ENCODE measurements at places on chromosomes 5 and 9.

DNA sequence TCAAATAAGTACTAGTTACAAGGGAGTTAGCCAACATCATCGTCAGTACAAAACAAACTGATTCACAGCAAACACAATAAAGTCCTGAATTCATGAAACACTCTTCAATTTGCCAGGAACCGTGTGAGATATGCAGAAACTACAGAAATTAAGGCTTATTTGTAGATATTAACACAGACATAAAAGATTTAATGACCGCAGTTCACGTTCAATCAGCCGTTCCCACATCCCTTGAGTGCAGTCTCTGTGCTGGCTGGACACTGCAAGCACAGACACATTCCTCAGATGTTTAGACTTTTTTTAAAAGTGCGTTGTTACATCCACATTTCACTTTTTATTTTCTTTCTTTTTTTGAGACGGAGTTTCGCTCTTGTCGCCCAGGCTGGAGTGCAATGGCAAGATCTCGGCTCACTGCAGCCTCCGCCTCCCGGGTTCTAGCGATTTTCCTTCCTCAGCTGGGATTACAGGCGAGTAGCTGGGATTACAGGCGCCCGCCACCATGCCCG lies 566 bp upstream of the CEP78 start:
- DNase-seq = no peak

- DNase-seq = peak; percentile 64
Observed at GRCh38 chr5:55052383-55052931, 28.4 kb downstream of the GZMK start.

DNA sequence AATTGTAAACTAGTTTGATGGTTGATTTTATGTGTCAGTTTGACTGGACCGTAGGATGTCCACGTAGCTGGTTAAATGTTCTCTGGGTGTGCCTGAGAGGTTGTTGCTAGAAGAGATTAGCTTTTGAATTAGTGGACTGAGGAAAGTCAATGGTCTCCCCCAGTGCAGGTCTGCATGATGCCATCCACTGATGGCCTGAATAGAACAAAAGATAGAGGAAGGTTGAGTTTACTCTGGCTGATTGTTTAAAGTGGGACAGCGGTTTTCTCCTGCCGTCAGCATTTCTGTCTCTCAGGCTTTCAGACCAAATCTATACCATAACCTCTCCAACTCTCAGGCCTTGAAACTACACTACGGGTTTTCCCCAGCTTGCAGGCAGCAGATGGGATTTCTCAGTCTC lies 899.2 kb upstream of the WWC1 start:
- no peak for DNase-seq

DNA sequence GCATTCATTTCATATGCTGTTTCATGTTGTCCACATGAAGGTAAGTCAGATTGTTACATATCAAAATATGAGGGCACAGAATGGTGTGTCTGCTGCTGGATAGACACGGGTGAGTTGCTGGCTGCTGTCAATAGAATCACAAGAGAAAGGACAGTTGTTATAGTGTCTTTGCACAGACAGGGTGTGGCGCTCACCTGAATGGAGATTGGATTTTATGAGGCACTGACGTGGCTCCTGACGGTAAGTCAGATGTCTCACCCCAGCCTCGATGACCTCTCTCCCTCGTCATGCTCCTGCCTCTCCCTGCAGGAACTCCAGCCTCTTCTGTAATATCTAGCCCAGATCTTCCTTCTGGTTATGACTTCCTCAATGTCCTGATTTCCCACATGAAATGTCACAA lies 75.4 kb upstream of the SELENOP start:
- peak; percentile 82 for DNase-seq

GRCh38 chr9:109403116-109403515 lies 82.3 kb upstream of the EPB41L4B start:
- no peak for DNase-seq

DNA sequence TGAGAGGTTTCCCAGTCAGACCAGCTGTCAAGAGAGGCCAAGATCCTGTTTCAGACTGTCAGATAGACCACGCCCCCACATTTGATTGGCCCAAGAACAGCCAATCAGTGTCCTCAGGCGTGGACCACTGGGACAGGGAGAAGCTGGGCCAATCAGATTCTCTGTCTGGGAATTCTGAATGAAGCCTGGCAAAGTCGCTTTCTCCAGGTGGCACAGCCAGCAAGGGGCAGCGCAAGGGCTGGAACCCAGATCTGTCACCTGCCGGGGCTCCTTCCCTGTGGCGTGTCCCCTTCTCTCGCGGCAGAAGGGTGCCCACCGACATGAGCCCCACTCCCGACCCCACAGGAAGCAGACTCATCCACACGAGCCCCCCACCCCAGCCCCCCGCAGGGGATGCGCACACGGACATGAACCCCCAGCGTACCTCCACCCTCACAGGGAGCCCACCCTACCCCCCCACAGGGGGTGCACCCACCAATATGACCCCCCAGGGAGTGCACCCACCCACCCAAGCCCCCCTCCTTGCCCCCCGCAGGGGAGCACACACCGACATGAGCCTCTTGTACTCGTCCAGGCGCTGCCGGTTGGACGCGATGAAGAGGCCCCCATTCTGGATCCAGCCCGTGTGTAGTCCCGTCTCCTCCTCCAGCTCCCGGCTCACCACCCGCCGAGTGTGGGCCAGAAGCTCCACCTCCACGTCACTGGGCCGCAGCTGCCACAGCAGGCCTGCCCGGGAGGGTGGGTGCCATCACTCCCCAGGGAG lies 6.1 kb downstream of the SARDH start:
- DNase-seq = no peak

DNA sequence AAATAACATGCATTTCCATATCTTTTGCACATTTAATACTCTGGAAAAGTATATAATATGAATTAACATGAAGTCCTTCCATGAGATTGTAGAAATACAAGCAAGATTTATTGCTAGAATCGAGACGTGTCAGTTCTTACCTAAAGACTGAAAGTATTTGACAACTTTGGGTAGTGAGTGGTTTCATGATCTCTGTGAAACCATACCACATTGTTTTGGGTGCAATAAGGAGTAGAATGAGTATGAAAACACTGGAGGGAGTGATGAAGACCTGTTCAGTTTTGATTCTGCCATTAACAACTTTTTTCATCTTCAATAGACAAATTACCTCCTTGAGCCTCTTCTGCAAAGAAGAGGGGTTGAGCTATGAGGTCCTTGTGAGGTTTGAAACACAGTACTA lies 133.7 kb downstream of the NUDT12 start:
- DNase-seq = no peak

DNA sequence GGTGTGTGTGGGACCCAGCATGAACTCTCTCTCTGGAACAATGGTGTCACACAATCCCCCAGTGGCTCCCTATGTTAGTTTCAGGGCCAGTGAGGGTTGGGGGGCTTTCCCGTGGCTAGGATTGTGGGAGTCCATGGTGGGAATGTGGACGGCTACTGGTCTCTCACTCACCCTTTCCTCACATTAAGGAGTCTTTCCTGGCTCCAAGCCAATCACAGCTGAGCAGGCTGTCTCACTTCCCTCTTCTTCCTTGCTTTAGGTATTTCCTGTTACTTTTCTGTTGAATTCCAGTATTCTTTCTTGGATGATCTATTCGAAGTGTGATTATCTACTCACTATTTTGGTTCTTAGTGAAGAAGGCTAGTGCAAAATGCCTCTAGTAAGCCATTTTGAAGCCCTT lies 324.4 kb upstream of the MPDZ start:
- no peak for DNase-seq

DNA sequence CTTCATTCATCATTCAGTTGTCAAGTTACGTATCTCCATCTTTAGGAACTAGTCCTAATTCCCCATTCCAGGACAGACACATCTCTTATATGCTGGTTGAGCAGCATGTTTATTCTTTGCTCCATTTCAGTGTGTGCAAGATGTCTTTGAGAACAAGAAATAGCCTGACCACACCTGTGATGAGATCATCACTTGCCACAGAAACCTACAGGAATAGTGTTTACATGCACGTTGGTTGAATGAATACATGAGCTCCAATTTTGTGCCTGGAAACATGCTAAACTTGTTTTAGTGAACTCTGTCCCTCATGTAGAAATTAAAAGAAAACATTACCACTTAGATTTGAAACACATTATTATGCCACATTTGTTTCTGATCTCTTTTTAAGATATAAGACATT lies 489.1 kb downstream of the CDH18 start:
- DNase-seq = peak; percentile 58

DNA sequence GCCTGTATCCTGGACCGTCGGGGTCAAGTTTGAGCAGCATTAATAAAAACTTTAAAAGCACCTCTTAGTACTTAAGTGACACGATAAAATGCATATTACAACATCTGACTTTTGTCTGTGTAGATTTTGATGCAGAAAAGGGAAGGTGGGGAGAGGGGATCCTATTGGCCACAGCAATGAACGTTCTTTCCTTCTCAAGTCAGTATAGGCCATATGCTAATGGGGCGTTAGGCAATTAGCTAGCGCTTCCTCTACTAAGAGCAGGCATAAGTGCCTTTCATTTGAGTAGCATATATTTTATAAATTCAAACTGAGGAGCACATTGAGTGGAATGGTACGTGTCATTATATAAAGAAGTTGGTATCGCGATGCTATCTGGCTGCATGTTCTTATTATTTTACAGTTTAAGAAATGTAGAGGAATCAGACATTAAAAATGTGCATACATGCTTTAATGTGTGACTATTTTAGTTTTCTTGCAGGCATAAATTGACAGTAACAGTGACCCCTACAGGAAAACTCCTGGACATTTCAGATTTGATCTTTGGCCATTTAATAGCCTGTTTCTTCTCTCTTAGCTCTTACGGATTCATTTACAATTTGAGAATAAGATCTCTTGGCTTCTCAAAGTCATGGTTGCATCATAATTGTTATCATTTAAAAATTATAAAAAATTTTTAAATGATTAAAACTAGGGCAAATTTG lies 1.1 kb upstream of the GNA14 start:
- DNase-seq = no peak

DNA sequence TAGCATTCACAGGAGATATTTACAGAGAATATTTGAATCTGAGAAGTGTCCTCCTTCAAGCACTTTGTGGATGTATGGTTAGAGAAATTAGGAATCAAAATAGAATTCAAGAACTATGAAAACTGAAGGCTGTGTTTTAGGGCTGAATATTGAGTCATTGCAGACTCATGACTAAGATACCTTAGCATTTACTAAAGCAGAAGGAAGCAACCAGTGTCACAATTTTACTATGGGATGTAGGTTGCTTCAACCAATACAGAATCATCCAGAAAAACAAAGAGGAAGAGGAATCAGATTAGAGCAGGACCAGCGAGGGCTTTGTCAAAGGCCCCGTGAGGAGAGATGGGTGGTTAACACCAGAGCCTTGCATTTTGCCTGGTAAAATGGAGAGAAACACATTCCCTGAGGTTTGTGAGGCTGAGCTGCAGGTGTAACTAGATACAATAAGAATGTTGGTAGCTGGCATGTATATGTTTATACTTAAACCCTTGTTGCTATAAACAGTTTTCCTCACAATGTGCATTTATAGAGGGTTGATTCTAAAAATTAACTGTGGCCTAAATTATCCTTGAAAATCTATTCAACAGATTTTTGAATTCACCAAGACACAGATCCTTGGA lies 518.1 kb downstream of the AGTPBP1 start:
- no peak for DNase-seq

DNA sequence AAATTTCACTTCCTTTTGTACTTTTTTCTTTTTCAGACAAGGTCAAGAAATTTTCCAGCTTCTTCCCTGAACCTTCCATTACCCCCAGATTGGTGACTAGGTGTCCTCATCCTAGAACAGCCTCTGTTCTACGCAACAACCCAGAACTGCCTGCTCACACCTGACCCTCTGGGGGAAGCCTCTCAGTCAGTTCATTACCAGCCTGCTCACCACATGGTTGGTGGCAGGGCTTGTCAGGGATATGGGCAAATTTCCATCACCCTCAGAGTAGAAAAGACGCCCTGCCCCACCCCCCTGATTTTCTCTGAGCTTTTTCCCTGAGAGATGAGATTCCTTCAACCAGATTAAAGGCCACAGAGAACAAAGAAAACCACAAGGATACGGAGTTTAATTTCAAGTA lies 5.3 kb upstream of the CFAP95 start:
- DNase-seq = no peak

- DNase-seq = no peak
Observed at GRCh38 chr9:137268538-137269201, 8.9 kb upstream of the TOR4A start.

- DNase-seq = no peak
Observed at GRCh38 chr9:134659688-134660131, 18.1 kb downstream of the COL5A1 start.

GRCh38 chr9:116020146-116020545 lies 133.4 kb upstream of the PAPPA start:
- DNase-seq = no peak

GRCh38 chr5:6572825-6573380 lies 59.9 kb downstream of the NSUN2 start:
- DNase-seq = no peak

GRCh38 chr5:32506201-32506661 lies 61.7 kb upstream of the ZFR start:
- no peak for DNase-seq

DNA sequence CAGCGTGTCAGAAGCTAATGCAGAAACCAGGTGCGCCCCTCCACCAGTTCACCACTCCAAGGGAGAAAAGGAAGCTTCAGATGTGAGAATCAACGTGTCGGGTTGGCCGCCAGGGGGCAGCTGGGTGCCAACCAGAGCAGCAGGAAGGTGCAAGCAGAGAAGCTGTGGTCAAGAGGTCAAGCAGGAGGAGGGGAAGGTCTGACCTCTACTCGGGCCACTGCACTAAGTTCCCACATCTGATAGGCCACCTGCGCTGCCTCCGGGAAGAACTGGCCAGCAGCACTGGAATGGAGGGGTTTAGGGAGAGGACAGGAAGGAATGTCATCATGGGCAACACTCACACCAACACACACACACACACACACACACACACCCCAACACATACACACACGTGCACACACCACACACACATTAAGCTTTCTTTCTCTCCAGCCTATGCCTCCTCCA lies 31.4 kb downstream of the ANXA6 start:
- DNase-seq = no peak
